ENCODE measurements at places on chromosomes 1 and 21.

GRCh38 chr1:192573499-192573898 lies 2.1 kb upstream of the RGS1 start:
- no peak for DNase-seq

GRCh38 chr21:23982546-23982945 lies 1624.7 kb downstream of the MRPL39 start:
- no peak for DNase-seq

- no peak for DNase-seq
Measured at GRCh38 chr1:102241431-102242338, 245.0 kb upstream of the OLFM3 start.

DNA sequence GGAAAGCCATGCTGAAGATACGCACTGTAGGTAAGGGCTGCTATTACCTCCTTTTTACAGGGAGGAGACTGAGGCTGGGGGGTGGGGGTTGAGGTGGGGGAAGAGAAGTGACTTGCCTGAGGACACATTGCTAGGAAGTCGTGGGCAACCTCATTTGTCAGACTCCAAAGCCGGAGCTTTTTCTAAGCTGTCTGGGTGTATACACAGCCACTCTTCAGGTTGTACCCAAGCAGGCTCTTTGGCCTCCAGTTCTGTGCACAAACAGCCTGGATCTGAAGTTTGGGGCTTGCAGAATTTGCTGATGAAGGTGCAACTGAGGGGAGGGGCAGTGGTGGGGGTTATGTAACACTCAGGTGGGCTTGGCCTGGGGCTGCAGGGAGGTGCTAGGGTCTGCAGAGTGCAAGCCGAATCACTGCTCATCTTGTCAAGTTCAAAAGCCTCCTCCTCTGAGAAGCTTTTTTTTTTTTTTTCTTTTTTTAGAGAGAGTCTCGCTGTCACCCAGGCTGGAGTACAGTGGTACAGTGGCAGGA lies 16.9 kb downstream of the TINAGL1 start:
- DNase-seq = no peak

GRCh38 chr1:67759692-67760029 lies 73.6 kb downstream of the GNG12 start:
- DNase-seq = no peak

GRCh38 chr1:12285496-12286143 lies 55.8 kb downstream of the VPS13D start:
- no peak for DNase-seq

- no peak for DNase-seq
Measured at GRCh38 chr21:42892582-42892930, 553 bp upstream of the NDUFV3 start.

DNA sequence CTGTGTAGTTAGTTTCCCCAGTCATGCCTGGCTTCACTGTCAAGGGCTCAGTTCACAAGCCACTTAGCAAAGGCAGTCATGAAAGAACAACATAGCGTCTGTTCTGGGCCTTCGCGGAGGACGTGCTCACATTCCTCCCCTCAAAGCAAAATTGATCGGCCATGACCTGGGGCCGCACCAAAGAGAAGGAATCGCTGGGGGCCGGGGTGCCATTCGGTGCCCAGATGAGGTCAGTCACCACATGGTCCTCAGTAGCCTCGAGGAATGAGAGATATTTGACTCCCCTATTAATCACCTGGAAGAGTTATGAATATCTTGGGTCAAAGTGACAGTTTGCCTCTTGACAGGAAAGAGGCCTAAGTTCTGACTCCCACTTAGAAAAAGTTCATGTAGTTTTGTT lies 251.1 kb upstream of the JUN start:
- DNase-seq = no peak

DNA sequence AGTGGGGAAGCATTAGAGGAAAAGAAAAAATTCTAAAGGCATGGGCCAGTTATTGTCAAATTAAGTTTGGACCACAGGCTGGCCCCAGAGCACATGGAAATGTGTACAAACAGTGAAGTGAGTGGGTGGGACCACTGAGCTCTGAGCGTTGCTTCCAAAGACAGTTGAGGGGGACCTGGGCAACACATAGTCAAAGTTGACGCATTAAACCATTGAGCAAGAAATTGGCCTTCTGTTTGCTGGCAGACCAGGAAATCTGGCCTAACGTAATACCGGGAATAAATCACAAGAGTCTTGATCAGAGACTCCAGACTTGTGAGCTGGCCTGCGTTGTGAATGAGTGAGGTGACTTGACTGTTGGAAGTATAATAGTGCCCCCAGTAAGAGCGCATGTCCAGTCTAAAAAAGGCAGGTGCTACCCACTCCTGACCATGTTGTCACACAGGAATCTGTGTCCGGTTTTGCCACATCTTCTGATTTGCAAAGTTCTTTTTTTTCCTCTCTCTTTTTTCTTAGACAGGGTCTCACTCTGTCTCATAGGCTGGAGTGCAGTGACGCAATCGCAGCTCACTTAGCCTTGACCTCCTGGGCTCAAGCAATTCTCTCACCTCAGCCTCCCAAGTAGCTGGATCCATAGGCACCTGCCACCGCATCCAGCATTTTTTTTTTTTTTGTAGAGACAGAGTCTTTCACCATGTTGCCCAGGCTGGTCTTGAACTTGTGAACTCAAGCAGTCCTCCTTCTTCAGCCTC lies 10.7 kb downstream of the EPHB2 start:
- no peak for DNase-seq

DNA sequence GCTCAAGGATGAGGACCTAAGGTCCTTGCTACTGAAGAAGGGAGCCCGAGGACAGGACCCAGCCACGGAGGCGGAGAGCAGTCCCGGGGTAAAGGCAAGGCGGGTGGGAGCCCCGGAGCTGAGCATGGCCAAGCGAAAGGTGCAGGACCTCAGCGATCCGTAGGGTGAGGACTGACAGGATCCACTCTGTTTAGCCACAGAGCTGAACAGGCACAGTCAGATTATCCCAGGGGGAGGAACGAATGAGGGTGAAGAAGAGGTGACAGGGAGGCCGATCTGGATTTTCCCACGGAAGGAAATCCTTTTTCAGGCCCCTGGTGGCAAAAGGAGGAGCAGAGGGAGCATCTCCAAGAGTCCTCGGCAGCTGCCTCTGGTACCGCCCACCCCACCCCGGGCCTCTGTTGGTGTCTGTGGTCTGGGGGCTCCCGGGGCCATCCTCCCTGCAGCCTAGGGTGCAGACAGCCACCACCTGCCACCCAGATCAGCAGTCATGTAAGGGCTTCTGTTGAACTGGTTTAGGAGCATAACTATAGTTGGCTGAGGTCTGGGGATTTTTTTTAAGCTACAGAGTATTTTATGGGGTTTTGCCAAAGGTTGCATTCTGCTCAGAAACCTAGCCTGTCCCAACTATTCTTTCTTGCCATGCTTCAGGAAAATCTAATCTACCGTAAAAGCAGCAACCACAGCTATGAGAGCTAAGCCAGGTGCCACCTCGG lies 32.3 kb upstream of the LBR start:
- no peak for DNase-seq

GRCh38 chr1:234996245-234996757 lies 132.3 kb downstream of the TOMM20 start:
- no peak for DNase-seq

DNA sequence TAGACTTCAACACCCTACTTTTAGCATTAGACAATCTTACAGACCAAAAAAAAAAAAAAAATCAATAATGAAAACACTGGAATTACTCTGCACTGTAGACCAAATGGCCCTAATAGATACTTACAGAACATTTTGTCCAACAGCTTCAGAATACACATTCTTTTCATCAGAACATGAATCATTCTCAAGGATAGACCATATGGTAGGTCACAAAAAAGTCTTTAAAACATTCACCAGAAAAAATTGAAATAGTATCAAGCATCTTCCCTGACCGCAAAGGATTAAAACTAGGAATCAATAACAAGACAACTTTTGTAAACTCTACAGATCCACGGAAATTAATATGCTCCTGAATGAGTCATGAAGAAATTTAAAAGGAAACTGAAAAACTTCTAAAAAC lies 22.5 kb downstream of the ZNF670 start:
- no peak for DNase-seq

- DNase-seq = no peak
Measured at GRCh38 chr1:245609354-245610150, 454.8 kb downstream of the KIF26B start.

- DNase-seq = no peak
Measured at GRCh38 chr21:40680311-40680710, 166.6 kb downstream of the DSCAM start.

DNA sequence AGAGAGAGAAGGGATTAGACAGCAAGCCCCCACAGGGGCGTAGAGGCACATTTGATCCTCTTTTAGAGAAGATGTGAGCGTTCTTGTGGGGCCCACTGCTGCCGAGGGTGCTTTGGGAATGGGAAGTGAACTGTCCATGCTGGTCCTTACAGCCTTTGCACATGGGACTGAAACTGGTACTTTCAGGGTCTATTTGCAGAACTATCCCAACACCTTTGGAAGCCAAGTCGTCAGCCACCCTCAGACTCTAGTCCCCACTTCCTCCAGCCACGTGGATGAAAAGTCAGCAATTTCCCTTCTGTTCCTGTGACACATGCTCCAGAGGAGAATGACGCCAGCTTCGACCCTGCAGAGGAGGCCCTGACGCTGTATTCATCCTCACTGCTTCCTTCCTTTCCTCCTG lies 2.6 kb upstream of the RAB7B start:
- DNase-seq = no peak

GRCh38 chr1:244952280-244952933 lies 88.1 kb upstream of the HNRNPU start:
- no peak for DNase-seq

GRCh38 chr1:240020871-240021270 lies 70.8 kb upstream of the FMN2 start:
- no peak for DNase-seq

DNA sequence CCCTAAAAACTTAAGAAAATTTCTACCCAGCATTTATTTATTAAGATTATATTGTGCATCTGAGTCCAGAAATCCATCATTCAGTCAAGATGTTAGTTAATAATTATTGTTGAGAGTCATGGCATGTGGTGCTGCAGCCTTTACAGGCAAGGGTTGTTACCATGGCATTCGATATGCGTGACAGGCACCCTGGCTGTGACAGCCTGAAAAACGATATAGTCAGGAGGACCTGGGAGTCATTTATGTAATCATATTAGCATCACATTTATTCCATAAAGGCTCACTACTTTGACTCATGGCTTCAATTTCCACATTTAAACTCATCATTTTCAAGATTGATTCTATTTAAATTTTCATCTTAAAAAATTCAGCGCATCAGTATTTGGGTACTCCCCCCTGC lies 68.0 kb downstream of the CACHD1 start:
- DNase-seq = no peak

DNA sequence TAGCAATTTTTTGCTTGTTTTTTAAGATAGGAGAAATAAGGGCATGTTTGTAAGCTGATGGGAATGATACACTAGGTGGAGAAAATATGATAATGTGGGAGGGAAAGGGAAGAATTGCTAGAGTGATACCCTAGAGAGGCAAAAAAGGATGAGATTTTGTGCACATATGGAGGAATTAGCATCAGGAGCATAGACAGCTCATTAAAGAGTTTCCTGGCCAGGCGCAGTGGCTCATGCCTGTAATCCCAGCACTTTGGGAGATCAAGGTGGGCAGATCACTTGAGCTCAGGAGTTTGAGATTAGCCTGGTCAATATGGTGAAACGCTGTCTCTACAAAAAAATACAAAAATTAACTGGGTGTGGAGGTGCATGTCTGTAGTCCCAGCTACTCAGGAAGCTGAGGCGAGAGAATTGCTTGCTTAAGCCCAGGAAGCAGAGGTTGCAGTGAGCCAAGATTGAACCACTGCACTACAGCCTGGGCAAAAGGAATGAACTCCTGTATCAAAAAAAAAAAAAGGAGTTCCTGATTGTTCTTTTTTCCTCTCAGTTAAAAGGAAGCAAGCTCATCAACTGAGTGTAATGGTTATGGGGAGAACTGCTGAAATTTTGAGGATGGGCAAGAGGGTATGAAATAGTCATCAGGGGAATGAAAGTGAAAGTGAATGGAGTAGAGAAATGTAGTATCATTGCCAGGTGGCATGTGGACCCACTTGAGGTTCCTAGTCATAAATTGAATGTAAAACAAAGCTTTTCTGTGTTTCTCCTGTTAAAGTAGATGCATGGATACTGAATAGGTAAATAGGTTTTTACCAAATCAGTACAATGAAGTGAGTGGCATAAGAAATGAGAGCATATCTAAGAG lies 35.5 kb downstream of the SH3GLB1 start:
- DNase-seq = no peak

DNA sequence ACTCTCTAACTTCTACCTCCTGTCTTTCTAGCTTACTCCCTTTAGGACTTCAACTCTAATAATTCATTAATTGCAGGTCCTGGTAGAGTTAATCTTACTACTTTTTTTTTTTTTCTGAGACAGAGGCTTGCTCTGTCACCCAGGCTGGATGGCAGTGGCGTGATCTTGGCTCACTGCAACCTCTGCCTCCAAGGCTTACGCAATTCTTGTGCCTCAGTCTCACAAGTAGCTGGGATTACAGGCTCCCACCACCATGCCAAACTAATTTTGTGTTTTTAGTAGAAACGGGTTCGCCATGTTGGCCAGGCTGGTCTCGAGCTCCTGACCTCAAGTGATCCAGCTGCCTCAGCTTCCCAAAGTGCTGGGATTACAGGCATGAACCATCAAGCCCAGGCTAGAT lies 15.7 kb downstream of the BTBD8 start:
- no peak for DNase-seq

DNA sequence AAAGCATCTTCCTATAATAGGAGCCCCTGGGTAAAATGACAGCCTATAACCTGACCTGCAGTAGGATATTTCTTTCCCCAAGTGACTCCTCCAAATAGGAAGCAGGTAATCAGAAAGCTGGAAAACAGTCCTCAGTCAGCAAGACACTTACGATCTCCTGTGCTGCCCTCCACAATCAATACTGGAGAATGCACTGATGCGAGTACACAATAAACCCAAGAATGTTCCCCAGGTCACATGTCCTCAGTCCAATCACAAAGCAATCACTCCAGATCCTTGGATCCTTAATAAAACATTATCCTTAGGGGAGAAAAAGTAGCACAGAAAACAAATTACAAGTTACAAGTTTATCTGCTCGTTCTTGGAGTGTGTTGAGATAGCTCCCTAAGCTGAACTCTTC lies 233.1 kb downstream of the SLC45A1 start:
- DNase-seq = no peak

- no peak for DNase-seq
Measured at GRCh38 chr1:163459539-163459938, 137.8 kb downstream of the NUF2 start.

DNA sequence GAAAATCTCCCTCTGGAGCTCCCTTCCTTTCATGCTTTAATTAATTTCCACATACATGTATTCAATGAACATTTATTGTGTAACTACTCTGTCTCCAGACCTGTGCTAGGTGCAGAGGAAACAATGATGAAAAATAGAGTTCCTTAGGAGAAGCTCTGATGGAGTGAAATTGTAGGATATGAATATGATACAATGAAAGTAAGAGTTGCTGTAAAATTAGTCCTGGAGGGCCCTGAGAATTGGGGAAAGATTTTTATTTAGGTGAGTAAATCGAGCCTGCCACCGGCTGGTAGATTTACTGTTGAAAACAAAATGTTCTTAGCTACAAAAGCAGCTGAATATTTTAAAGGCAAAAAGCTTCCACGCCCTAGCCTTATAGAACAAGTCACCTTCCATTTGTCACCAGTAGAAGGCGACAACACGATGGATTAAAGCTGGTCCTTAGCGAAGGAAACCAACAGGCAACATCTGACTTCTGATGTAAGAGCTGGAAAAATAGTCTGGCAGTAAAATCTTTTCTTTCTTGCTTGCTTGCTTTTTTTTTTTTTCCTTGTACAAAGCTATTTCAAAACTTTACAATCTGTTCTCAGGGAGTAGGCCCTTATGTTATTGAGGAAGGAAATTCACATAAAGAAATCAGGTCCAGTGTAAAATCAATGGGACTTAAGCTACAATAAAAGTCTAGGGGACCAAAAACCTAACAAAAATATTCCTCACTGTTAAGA lies 82.0 kb upstream of the ROR1 start:
- DNase-seq = no peak

All from activated T-cell treated with anti-CD3 and anti-CD28 coated beads for 1 hour (primary cell).